Stimulated activated CD8-positive, alpha-beta memory T cell treated with anti-CD3 and anti-CD28 coated beads, Interleukin-2, amount 100 ng/mL, for 1 hour (primary cell): ENCODE measurements at places on chromosomes 7 and 10.
A peak's percentile ranks its signal among the peaks of the same experiment; 100 is the strongest.

- DNase-seq = no peak
These were observed 724.6 kb downstream of the AUTS2 start for GRCh38 chr7:70322856-70323255.

GRCh38 chr10:44173608-44173894 lies 211.3 kb downstream of the CXCL12 start:
- DNase-seq = no peak

DNA sequence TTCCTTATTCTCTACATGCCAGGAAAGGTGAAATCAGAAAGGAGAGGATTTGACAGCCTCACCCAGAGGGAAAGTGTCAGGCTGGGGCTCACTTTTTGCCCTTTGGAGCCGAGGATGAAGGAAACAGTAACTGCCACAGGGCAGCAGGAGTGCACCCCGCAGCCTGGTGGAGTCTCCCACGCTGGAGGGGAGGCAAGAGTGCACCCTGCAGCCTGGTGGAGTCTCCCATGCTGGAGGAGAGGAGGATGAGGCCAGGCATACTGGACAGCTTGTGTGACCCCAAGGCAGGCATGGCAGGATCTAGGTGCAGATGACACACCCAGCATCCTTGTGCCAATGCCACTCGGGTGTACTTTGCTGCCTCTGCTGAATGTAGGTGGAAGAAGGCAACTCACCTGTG lies 484.0 kb downstream of the DNAJB6 start:
- DNase-seq = no peak

- no peak for DNase-seq
These were observed 29.1 kb downstream of the CBLL1 start for GRCh38 chr7:107773027-107773426.

GRCh38 chr7:151773797-151774196 lies 103.1 kb downstream of the PRKAG2 start:
- no peak for DNase-seq

GRCh38 chr10:101558204-101558603 lies 29.9 kb downstream of the POLL start:
- DNase-seq = no peak

- peak; percentile 4 for DNase-seq
These were observed 60.7 kb downstream of the VCL start for GRCh38 chr10:74058658-74059057.

DNA sequence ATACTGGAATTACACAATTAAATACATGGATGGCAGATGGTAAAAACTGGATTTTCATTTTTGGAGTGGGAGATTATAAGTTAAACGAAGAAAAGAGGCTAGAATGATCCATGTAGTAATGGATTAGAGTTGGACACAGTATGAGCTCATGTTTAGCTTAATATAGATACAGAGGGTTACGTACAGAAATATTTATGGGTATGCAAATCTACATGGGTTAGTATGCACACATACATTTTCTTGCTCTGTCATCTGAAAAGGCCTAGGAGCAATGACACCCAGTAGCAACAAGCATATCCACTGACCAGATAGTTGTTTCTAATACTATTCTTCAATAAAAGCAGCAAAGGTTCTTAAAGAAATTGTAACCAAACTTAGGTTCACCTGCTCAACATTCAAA lies 366.4 kb downstream of the SEMA3D start:
- DNase-seq = no peak

DNA sequence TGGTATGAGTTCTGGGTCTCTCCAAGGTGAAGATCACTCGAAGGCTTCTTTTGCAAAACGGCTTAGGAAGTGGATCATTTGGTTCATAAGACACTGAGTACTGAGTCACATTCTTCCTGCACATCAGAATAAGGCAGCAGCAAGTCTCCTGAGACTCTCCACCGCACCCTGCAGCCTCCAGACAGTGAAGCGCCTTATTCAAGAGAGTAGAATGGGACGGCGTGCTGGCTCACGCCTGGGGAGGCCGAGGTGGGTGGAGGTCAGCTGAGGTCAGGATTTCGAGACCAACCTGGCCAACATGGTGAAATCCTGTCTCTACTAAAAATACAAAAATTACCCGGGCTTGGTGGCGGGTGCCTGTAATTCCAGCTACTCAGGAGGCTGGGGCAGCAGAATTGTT lies 70.3 kb downstream of the C10orf143 start:
- DNase-seq = no peak

GRCh38 chr7:16367115-16367514 lies 54.2 kb downstream of the CRPPA start:
- DNase-seq = no peak

DNA sequence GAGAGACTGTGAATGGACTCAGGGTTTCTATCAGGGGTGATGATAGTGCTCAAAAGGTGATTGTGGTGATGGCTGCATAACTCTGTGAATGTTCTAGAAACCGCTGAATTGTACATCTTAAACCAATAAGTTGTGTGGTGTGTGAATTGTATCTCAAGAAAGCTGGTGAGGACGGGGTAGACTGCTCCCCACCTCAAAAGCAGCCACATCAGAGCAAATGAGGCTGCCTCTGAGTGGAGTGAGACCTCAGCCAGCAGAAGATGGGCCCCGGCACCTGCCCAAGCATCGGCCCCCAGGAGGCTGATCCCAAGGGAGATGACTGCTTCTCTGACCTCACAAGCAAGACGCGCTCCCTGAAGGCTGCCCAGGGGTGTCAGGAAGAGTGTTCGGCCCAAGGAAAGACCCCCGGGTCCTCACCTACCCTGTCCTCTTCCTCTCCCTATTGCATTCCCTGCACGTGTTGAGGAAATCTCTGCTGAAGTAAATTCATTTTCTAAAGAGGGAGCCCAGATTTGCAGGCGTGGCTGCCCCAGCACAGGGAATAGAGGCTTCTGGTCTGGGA lies 279.3 kb upstream of the SHH start:
- DNase-seq = no peak

- no peak for DNase-seq
These were observed 921.5 kb downstream of the TYW1 start for GRCh38 chr7:67918158-67918557.
